ENCODE measurements at places on chromosomes 1 and 21.

GRCh38 chr1:6342056-6342455, 51.5 kb downstream of the ACOT7 start:
- DNase-seq = no peak

DNA sequence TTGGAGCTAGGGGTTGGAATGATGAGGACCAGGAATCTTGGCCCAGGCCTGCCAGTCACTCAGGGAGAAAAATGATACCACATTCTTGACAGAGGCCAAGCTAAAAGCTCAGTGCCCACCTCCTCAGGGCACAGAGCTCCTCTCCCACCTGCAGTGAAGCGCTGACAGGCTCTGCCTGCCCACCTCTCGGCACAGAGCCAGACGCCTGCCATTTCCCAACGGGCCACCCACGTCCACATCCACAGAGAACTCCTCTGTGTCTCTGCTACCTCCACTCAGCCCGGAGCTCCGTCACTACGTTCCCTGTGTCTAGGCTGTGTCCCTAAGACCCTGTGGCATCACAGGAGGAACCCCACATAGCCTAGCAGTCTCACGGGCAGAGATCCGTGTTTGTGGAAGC, 60.8 kb downstream of the MRPL37 start:
- DNase-seq = no peak

GRCh38 chr1:243924188-243924587, 74.1 kb upstream of the AKT3 start:
- DNase-seq = no peak

DNA sequence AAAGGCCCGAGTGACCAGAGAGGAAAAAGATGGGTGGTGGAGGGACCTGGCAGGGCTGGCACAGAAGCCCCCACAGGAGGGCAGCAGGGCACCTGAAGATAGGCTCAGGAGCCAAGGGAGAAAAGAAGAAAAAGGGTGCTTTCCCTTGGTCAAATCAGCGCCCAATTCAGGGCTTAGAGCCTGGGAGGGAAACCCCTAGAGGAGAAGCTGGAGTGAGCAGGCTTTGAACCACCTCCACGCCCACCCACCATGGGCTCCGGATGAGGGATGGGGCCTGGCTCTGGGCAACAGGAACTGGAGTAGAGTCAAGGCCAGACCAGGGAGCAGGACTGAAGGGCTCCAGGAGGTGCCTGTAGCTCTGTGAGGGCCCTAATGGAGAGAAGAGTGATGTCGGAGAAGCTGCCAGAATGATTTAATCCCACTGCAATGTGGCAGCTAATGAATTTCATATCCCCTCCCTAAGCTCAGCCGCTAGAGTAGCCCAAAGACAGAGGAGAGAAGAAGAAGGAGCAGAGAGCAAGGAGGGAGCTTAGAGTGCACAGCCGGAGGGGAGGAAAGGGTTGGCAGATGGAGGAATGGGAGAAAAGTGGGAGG, 12.0 kb upstream of the PRELP start:
- DNase-seq = no peak
